Hematopoietic multipotent progenitor cell treated with erythropoietin and hydrocortisone succinate and interleukin-3 and kit ligand, for 6 days (in vitro differentiated cells): ENCODE measurements at places on chromosomes 3 and 15.

- DNase-seq, result peak; percentile 39
Measured at GRCh38 chr15:83106994-83107840, at the start of gene TM6SF1. Gene TM6SF1, plus strand, starts transcription at chr15:83107645. Its CDS starts 36 bp downstream, at chr15:83107681.

DNA sequence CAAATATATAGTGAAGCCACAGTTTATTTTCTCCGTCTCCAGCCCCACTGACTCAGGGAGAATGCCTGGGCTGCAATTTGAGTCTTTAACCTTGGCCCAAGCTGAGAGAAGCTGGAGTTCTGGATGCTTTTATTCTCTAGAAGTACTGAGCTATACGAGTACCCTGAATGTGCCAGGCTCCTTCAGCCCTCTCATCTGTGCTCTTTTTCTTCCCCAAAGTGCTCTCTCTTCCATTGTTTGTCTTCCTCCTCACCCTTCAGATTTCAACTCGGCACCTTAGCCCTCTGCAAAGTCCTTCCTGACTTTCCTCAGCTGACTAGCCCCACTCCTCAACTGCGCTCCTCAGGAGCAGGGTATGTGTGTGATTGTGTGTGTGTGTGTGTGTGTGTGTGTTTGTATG lies 75.6 kb upstream of the AGBL1 start:
- no peak for DNase-seq

GRCh38 chr3:63556401-63556800 lies 96.1 kb upstream of the SNTN start:
- DNase-seq, result no peak

- no peak for DNase-seq
Measured at GRCh38 chr3:72555714-72556113, 292.5 kb downstream of the SHQ1 start.
